Activated naive CD4-positive, alpha-beta T cell treated with anti-CD3 and anti-CD28 coated beads for 36 hours (primary cell): ENCODE measurements at places on chromosomes 7 and 10. TPM values are rescaled to one million over a fixed set of nuclear protein-coding genes. Genes with fewer than 3 reads are reported as not detected.

PHYH gene
- 14.2 TPM for total RNA-seq

NUTM2D gene
- 0.55 TPM for total RNA-seq

PLXNA4 gene
- 0.02 TPM for total RNA-seq

HMX3 gene
- 0.32 TPM for total RNA-seq

DNA sequence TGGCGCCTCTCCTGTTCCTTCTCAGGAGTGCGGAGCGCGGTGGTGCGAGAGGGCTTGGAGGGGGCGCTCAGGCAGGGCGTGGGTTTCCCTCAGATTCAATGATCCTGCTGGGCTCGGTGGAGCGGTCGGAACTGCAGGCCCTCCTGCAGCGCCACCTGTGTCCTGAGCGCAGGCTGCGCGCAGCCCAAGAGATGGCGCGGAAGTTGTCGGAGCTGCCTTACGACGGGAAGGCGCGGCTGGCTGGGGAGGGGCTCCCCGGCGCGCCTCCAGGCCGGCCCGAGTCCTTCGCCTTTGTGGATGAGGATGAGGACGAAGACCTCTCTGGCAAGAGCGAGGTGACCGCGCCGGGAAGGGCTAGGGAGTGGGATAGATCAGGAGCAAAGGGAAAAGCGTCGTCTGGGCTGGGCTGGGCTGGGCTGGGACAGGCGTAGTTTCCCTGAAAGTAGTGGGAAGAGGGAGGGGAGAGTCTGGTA is 17.0 kb downstream of the FAM131B start:
- peak; percentile 78 for DNase-seq
- peaks cover 2% of the 10 kb centered on the region for H3K27me3 ChIP-seq
- H3K27ac ChIP-seq: no peak overlapping the region
- H3K4me3 ChIP-seq: peak overlapping the region; percentile 72
- peaks cover 8% of the 10 kb centered on the region for H3K4me1 ChIP-seq
- H3K36me3 ChIP-seq: no peaks in the 10 kb centered on the region

- no peak overlapping the region for H3K27ac ChIP-seq
- H3K36me3 ChIP-seq: no peaks in the 10 kb centered on the region
- H3K27me3 ChIP-seq: no peaks in the 10 kb centered on the region
- no peak for DNase-seq
- H3K4me3 ChIP-seq: no peak overlapping the region
Observed at GRCh38 chr7:121714559-121715303, 158.2 kb upstream of the PTPRZ1 start.

DNA sequence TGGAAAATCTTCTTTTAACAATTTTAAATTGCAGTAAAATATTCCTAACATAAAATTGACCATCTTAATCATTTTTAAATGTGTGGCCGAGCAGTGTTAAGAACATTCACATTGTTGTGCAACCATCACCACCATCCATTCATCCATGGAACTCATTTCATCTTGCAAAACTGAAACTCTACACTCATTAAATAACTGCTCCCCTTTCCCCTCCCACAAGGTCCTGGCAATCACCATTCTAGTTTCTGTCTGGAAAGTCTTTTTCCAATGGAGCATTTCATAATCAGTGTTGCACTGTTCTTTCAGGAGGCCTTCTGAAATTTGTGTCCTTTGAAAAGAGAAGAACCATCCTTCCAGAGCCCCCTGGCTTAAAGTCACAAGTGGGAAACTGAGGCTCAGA is 233.1 kb downstream of the PLXNA4 start:
- no peaks in the 10 kb centered on the region for H3K36me3 ChIP-seq
- no peak for DNase-seq
- peaks cover 13% of the 10 kb centered on the region for H3K27me3 ChIP-seq

DNA sequence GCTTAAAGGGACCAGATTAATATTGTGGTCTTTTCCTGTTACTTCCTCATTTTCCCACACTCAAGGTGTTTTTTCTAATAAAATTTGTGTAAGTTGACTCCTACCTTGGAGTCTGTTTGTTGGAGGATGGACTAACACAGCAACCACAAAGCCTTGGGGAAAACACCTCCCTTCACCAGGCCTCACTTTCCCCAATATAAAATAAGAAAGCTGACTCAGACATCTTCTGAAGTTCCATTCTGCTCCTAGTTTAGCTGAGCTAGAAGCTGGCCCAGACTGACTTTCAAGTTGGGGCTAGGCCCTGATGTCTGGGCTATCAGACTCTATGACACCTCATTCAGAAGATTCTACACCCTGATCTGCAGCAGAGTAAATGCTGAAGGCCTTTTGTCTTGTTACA is 73.0 kb upstream of the ADRB1 start:
- no peak for DNase-seq
- H3K4me3 ChIP-seq: no peak overlapping the region
- H3K27ac ChIP-seq: no peak overlapping the region
- H3K27me3 ChIP-seq: peaks cover 2% of the 10 kb centered on the region
- H3K4me1 ChIP-seq: peaks cover 6% of the 10 kb centered on the region
- H3K36me3 ChIP-seq: peaks cover 1% of the 10 kb centered on the region

- H3K27me3 ChIP-seq: no peaks in the 10 kb centered on the region
- H3K27ac ChIP-seq: no peak overlapping the region
- no peaks in the 10 kb centered on the region for H3K36me3 ChIP-seq
- no peak for DNase-seq
Observed at GRCh38 chr7:47357361-47357760, 224.6 kb downstream of the TNS3 start.

- no peak overlapping the region for H3K4me3 ChIP-seq
- no peaks in the 10 kb centered on the region for H3K36me3 ChIP-seq
- H3K27me3 ChIP-seq: no peaks in the 10 kb centered on the region
- no peaks in the 10 kb centered on the region for H3K4me1 ChIP-seq
- H3K27ac ChIP-seq: no peak overlapping the region
- no peak for DNase-seq
Observed at GRCh38 chr7:80053124-80053523, 81.5 kb upstream of the GNAI1 start.

DNA sequence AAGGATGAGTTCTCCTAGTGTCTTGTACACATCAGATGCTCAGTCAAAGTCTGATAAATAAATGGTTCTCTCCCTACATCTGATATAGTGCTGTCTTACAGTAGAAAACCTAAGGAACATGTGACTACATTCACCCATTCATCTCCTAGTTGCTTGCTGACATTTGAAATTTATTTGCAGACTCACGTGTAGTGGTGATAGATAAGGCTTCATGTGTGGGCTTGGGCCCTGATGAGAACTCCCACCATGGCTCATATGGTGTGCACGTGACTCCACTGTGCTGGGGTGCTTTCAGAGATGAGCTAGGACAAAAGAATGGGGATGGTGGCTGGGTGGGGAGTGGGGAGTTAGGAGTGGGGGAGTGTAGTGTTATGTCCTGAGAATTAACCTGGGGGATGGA is 287.3 kb downstream of the RPS24 start:
- no peak overlapping the region for H3K27ac ChIP-seq
- H3K36me3 ChIP-seq: no peaks in the 10 kb centered on the region
- no peak overlapping the region for H3K4me3 ChIP-seq
- peaks cover 20% of the 10 kb centered on the region for H3K4me1 ChIP-seq
- DNase-seq: no peak
- no peaks in the 10 kb centered on the region for H3K27me3 ChIP-seq

DNA sequence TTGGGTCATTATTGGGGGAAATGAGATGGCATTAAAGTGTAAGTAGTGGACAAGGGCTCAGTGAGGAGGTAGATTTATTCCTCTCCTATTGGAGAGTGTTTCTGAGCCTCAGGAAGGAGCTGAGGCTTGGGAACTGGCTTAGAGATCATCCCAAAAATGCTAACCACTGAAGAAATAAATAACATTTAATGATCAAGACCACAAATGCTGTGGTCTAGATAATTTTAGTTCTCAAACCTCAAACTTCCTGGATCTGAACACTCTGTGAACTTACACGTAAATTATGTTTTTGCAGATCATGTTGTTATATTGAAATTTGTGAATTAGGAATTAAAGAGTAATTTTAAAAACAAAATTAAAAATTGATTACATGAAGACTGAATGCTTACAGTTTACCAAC is 27.3 kb downstream of the MDFIC start:
- no peaks in the 10 kb centered on the region for H3K27me3 ChIP-seq
- H3K4me3 ChIP-seq: no peak overlapping the region
- no peak overlapping the region for H3K27ac ChIP-seq
- no peak for DNase-seq
- peaks cover 40% of the 10 kb centered on the region for H3K36me3 ChIP-seq
- H3K4me1 ChIP-seq: peaks cover 66% of the 10 kb centered on the region

DNA sequence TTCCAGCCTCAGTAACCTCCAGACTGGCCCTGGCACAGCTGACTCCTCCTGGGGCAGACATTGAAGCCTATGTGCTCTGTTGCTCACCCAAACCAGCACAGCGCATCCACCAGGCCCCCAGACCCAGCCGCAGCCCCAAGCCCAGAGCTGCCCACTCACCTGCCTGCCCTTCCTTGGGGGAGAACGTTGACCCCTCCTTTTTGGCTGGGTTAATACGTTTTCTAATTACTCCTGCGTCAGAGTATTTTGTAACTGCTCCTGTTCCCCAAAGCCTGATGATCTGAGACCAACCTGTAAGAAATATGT is 106.9 kb upstream of the NPS start:
- no peaks in the 10 kb centered on the region for H3K4me1 ChIP-seq
- H3K27me3 ChIP-seq: peaks cover 2% of the 10 kb centered on the region
- H3K4me3 ChIP-seq: no peak overlapping the region
- H3K27ac ChIP-seq: no peak overlapping the region
